ENCODE measurements at places on chromosomes 6 and 20.

GRCh38 chr6:548091-548490 is 108.8 kb downstream of the HUS1B start:
- no peak for DNase-seq

GRCh38 chr6:109690373-109690736 is 647 bp downstream of the AK9 start:
- peak; percentile 42 for DNase-seq

DNA sequence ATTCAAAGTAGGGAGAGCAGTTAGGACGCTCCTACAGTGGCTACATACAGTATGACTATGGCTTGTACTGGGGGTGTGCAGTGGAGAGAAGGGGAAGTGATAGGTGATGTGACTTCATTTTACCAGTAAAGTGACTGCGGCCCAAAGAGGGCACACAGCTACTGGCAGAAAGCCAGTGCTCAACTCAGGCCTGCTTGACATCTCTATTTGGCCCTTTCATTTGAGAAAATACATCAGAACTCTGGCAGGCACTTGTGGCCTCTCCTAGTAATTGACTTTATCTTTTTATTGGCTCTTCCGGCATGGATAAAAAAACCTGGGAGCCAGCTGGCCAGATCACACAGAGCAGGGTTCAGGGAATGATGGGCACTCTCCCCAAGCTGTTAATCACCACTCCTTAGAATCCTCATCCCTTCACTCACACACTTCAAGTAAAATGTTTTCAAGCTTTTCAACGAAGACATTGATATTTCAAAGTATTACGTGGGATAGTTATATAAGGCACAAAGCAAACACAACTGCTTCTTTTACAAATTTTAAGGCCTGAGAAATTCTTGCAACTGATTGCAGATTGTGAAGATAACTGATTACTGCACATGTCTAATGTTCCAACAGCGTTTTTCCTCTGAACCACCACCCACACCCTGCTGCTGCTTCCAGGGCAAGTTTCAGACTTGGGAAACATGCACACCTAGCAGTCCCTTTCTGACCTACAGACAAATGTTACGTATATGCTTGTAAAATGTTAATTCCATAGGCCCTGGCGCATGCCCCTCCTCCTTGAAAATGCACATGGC is 73.5 kb downstream of the TNFRSF21 start:
- no peak for DNase-seq

DNA sequence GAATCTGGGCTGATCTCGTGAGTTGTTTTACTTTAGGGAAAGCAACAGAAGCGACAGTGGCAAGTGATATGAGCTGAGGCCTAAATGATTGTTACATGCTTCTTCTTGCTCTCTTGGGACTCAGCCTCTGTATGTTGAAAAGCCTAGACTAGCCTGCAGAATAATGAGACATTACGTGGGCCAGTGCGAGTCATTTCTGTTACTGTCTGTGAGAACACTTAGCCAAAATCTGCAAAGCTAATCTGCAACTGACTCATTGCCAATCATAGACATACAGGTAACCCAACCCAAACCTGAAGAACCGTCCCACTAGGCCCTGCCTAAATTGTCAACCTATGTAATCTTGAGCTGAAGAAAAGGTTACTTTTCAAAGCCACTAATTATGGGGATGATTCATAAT is 77.4 kb upstream of the F13A1 start:
- DNase-seq = no peak

GRCh38 chr6:2659882-2660281 is 90.8 kb downstream of the MYLK4 start:
- no peak for DNase-seq

GRCh38 chr6:111957623-111958315 is 84.5 kb upstream of the FYN start:
- no peak for DNase-seq

DNA sequence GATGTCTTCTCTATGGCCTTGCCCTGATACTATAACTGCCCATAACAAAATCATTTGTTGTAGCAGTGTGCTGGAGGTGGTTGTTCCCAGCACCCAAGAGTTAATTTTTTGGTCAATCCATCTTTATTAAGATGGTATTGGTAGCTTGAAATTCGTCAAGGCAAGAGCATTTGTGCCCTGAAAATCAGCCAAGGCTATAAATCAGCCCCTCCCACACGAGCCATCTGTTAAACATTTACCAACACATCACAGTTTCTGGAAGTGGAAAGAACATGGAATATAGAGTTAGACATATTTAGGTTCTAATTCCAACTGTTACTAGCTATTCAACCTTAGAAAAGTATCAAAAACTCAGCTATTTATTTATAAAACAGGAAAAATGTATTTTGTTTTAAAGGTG is 888.4 kb upstream of the GJE1 start:
- DNase-seq = no peak

DNA sequence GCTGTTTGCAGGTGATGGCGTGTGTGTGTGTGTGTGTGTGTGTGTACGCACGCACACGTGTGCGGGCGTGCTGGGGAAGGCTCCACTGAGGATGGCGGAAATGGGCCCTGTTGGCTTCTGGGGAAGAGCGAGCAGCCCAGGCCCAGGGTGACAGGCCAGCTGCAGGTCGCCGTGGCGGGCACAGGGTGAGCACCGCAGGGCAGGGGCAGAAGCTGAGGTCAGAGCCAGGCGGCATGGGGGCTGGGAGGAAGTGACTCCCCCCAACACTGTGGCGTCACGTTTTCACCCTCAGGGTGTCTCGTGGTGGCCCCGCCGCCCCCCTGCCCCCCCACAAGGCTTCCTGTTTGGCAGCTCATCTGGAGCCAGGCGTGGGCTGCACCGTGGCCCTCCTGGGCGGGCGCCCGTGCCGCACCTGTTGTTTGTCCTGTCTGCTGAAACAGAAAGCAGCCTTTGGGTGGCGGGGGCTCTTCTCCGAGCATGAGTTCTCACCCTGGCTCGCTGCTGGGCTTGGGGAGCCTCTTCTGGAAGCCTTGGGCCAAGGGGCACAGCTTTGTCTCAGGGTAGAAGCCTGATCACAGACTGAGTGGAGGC is 7.1 kb downstream of the RBM38 start:
- peak; percentile 88 for DNase-seq

DNA sequence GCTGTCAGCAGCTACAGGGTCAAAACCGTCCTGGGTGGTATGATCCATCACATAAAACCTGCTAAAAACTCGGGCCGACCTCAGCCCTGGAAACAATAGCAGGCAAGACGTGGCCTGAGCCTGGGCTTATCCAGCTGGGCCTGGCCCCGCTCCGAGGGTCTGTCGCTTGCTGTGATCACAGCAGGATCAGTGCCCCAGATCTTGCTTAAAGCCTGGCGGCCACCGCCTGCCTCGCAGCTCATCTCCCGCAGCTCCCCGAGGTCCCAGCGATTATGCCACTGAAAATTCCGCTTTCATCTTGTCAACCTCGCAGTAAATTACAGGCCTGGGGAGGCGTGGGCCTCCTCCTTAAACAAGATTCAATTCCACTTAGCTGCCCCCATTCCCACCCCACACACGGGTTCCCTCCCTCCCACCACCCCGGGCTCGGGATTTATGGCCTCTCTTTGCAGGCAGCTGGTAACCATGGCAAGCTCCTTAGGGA is 40.1 kb downstream of the CDH22 start:
- no peak for DNase-seq

DNA sequence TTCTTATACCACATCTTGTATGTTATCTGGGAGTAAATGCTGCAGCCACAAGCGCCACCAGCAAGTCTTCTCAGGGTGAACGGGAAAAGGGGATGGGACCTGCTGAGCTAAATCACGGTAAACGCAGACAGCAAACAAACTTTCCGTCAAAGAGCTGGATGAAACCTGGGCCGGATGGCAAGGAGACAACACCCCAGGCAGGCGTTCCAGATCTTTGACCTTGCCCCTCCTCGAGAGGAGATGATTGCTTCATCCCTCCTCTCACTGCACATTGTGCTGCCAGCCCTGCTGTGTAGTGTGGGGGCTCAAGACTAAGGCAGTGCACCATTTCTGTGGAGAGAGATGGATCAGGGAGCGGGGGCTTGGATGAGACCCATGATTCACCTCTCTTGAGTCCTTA is 9.8 kb downstream of the RAET1E start:
- DNase-seq = no peak

DNA sequence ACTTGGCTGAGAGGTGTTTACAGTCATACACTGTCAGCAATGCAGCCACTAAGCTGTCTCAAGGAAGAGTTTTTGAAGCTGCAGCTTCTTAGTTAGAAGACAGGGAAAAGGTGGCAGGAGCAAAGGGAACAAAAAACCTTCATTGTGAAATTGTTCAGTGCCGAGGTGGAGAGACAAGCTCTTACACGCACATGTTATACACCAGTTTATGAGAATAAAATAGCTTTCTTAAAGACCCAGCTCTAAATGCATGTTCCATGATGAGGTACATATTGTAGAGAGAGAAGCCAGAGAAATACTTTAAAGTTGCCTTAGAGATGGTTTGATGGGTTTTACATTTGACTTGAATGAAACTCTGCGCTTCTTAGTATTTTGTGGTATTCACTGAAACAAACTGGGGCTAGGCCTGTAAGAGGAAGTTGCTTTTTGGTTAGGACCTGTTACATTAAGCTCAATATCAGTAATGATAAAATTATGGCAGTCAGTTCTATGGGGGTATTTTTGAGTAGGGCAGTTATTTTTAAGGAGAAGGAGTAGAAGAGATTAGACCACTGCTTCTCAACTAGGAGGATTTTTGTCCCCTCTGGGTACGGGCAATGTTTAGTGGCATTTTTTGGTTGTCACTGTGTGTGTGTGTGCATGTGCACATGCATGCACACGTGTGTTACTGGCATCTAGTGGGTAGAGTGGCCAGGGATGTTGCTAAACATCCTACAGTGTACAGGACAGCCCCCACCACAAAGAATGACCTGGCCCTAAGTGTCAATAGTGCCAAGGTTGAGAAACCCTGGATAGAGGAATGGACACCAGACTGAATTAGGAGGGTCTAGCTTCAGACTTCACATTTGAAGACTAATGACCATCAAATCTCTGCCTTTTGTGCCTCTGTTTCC is 9.8 kb downstream of the NEDD9 start:
- DNase-seq = no peak

GRCh38 chr6:148250975-148251685 is 91.5 kb upstream of the SASH1 start:
- DNase-seq = no peak

DNA sequence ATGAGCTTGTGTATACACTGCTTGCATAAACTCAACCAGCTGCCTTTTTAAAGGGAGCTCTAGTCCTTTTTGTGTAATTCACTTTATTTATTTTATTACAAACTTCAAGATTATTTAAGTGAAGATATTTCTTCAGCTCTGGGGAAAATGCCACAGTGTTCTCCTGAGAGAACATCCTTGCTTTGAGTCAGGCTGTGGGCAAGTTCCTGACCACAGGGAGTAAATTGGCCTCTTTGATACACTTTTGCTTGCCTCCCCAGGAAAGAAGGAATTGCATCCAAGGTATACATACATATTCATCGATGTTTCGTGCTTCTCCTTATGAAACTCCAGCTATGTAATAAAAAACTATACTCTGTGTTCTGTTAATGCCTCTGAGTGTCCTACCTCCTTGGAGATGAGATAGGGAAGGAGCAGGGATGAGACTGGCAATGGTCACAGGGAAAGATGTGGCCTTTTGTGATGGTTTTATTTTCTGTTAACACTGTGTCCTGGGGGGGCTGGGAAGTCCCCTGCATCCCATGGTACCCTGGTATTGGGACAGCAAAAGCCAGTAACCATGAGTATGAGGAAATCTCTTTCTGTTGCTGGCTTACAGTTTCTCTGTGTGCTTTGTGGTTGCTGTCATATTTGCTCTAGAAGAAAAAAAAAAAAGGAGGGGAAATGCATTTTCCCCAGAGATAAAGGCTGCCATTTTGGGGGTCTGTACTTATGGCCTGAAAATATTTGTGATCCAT is 15.3 kb downstream of the TNFAIP3 start:
- no peak for DNase-seq

DNA sequence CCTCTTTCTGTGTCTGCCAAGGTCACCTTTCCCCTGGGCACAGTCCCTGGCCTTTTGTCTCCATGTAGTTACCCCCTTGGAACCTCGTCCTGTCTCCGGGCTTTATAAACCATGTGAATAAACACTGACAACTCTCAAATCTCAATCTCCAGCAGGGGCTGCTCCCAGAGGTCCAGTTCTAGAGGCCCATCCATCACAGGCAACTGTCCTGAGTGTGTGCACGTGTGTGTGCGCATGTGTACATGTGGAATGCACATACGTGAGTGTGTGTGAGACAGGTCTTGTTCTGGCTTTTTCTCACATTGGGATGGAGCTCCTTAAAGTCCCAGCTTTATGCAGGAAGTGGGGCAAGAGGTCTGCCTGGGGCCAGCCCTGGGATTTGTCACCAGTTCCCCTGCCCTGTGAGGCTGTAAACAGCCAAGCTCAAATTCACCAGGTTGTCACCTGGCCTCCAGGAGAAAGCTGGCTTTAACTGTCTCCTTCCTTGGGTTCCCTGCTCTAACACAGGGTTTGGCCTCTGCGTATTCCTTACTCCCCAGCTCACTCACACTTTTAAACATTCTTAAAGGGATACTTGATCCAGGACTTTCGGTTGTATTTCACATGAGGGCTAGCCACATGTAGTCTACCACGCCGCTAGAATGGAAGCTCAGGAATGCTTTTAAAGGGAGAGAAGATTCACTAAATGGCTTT is 42.7 kb downstream of the RAMACL start:
- no peak for DNase-seq

GRCh38 chr6:31676322-31676903 is 4.5 kb downstream of the LY6G5C start:
- no peak for DNase-seq

GRCh38 chr6:43029120-43029519 is 7.7 kb downstream of the RRP36 start:
- no peak for DNase-seq

DNA sequence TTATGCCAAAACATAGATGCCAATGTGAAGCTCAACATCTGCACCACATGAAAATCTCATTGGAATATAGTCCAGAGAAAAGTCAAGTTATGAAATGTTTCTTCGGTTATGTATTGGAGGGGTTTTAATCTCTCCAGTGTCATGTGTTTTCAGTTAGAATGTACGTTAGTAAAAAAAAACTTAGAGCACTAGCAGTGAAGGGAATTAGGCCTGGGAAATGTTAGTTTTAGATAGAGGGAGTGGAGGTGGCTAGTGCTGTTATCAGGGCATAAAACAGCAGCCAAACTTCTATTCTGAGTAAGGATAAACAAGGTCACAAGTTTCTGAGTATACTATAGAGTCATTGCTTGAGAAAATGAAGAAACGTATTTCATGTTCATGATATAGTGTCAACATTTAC is 42.9 kb downstream of the HDGFL1 start:
- DNase-seq = no peak

- no peak for DNase-seq
Observed at GRCh38 chr20:14245368-14245970, 91.9 kb downstream of the FLRT3 start.

DNA sequence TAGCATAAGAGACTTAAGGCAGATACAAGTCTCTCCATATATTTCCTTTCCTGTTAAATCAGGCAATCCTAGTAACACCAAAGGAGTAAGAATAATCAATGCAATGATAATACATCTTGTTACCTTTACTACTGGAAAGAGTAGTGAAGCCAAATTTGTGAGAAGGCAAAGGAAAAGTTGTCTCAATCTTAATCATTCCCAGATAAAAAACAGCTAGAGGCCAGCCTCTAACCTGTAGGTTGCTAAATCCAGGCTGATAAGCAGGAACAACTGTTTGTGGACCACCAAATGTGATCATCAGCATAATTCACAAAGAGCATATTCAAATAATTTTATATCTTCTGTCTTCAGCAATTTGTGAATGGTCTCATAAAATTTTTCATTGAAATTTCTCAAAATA is 189.2 kb upstream of the ADGRB3 start:
- no peak for DNase-seq
